ENCODE measurements at places on chromosomes 3 and 15.

- DNase-seq = no peak
Observed at GRCh38 chr3:43732747-43733425, 42.1 kb downstream of the ABHD5 start.

- no peak for DNase-seq
Observed at GRCh38 chr3:111618945-111619344, 23.8 kb upstream of the ZBED2 start.

GRCh38 chr15:92625251-92625980 lies 30.2 kb downstream of the FAM174B start:
- DNase-seq = no peak

- no peak for DNase-seq
Observed at GRCh38 chr15:88378188-88378637, 89.0 kb downstream of the MRPL46 start.

DNA sequence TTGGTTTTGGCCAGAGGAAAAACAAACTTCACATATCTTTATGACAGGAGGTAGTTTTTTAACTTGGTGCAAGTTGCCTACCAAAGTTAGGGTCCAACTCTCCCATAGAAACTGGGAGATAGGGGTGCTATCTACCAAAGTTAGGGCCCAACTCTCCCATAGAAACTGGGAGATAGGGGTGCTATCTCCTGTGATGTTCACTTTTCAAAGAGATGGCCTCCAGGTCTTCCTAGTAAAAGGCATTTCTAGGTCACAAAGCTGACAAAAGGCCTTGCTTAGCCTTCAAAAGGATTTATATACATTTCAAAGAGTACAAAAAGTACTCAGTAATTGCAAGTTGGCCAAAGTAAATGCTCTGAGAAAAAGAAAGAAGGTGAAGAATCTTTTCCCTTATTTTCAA lies 27.1 kb downstream of the IL1RAP start:
- DNase-seq = no peak

DNA sequence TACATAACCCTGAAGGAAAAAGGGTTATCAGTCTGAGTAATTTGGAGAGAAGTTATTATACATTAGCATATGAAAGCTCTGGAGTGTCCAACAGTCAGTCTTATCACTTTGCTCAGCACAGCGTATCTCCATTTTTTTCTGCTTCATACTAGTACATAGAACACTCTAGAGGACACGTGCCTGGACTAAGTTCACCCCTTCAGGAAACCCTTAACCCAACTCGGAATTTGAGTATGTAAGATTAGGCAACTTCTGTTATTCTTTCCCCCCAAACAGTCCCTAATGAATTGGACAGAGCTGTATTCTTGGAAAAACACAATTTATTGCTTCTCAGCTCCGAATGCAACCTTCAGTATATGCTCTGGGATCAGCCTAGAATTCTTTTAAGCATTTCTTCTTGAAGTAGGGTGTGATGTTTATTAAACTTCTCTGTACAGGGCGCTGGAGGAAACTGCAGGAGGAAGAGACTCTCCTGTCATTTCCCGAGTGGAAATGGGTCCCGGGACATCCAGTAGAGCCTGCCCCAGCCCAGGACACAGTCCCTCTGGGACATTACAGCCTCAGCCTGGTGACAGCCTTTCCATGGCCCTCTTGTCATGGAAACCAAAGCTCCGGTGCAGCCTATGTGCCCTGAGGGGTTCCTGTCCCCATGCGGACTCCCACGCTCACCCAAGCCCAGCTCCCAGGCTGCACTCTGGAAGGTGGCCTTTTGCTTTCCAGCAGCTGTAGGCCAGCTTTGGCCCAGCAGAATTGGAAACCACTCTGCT lies 37.3 kb upstream of the CMTM8 start:
- no peak for DNase-seq

DNA sequence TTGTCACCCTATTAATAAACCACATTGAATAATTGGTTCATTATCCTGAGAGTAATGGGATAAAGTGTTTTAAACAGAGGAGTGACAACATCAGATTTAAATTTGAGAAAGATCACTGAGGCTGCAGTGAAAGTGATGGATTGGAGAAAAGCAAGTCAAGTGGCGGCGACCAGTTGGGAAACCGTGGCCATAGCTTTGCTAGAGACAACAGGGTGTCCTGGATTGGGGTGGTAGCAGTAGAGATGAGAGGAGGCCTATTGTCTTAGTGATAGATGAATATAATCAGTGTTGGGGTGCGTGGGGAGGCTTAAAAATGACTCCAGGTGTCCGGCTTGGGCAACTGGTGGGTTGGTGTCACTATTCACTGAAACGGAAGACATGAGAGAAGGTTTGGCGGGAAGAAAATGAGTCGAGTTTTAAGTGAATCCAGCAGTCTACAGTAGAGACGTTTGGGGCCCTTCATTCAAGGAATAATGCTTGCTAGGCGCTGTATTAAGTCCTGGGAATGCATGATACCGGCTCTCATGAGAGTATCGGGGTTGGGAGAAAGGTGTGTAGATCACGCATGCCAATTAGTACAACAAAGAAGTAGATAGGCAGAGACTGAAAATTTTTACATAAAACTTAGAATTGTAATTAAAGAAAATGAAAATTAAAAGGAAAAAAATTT lies 819 bp downstream of the NEK4 start:
- DNase-seq = no peak

- no peak for DNase-seq
Observed at GRCh38 chr3:16318176-16318575, 53.2 kb downstream of the OXNAD1 start.

DNA sequence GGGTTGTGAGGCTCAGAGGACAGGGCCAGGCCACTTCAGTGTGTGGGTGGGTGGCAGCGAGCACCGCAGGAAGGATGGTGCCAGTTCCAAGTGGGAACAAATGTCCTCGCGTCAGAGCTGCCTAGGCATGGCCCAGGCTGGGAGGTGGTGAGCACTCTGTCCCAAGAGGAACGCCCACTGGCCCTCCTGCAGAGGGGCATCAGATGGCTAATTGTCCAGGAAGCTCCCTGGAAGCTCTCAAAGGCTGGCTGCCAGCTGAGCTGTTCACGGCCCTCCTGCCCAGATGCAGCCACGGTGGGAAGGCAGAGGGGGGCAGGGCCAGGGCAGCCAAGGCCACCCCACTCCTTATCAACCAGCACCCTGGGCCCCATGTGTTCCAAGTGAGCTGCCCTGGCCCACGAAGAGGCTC lies 55.2 kb downstream of the IQSEC1 start:
- no peak for DNase-seq

DNA sequence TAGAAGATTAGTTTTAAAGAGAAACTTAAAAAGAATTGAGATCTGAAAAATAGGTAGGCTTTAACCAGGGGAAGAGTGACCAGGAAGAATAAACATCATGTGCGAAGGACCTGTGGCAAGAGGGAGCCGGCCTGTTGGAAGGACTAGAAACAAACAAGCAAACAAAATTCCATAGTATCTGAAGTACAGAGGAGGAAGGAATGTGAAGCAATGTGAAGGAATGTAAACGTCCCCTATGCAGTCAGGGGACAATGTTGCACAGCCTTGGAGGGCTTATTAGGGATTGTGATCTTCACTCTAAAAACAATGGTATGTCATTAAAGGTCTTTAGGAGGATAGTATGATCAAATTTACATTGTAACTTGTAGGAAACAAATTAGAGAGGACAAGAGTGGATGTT lies 84.4 kb upstream of the PLCL2 start:
- no peak for DNase-seq

GRCh38 chr15:63014578-63014977 lies 28.0 kb upstream of the TPM1 start:
- no peak for DNase-seq

GRCh38 chr3:66639809-66640356 lies 139.1 kb upstream of the LRIG1 start:
- no peak for DNase-seq
